Erythroblast (primary cell): ENCODE measurements at places on chromosomes 12 and 14.

DNA sequence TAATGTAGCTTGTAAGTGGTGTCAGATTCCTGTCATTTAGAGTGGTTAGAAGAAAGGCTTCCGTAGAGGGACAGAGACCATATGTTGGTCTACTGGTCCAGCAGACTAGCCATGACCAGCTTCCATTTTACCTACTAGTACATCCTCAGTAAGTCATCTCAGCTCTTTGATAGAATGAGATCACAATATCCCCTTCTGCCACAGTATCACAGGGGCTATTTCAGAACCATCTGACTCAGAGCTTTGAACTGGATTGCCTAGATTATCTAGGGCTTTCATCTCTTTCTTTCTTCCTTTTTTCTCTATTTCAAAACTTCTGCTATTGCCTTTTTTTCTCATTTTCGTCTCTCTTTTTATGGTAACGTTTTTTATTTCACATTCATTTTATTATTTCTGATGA lies 4.7 kb downstream of the ZDHHC17 start:
- no peak for DNase-seq

GRCh38 chr12:12724421-12725085 lies 7.4 kb downstream of the CDKN1B start:
- DNase-seq: peak; percentile 47

- DNase-seq: no peak
These were observed 23.0 kb downstream of the STX2 start for GRCh38 chr12:130816097-130816496.

DNA sequence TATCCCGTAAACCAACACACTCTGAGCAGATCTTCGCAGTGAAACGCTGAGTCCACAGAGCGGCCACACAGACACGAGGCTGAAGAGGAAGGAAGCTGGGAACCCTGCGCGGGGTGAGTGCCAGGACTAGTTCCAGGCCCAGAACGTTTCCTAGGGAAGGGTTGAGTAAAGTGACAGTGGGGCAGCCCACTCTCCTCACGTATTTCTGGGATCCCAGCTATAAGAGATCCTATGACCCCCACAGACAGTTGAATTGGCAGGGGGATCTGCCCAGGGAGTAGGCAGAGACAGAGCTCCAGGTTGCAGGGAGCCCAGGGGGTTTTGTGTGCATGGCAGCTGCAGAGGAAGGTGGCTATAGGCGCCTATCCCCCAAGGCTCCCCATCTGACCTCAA lies 51.1 kb downstream of the GTF2A1 start:
- peak; percentile 65 for DNase-seq

- no peak for DNase-seq
These were observed 148.2 kb downstream of the KIF21A start for GRCh38 chr12:39294715-39295114.

- peak; percentile 77 for DNase-seq
These were observed 1.0 kb upstream of the PTMS start for GRCh38 chr12:6765048-6765633.

DNA sequence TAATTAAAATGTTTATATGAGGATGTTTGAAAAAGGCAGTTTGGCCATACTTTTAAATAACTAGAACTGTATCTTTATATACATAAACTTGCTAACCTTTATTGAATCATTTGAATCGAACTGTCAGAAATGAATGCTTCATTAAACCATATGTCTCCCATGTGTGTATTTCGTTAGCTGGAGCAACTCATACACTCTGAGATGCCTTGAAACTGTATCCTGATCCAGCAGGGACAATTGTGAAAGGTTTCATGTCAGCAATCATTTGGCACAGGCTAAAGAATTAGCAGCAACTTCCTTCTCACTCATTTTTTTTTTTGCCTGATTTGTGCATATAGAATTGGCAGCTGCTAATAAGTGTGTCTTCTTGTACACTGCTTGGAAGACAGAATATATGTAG lies 109.9 kb downstream of the NAV3 start:
- no peak for DNase-seq

- DNase-seq: peak; percentile 21
These were observed 15.6 kb downstream of the APPL2 start for GRCh38 chr12:105220150-105220928.

GRCh38 chr14:20682127-20682434 lies 2.3 kb upstream of the RNASE4 start:
- no peak for DNase-seq

DNA sequence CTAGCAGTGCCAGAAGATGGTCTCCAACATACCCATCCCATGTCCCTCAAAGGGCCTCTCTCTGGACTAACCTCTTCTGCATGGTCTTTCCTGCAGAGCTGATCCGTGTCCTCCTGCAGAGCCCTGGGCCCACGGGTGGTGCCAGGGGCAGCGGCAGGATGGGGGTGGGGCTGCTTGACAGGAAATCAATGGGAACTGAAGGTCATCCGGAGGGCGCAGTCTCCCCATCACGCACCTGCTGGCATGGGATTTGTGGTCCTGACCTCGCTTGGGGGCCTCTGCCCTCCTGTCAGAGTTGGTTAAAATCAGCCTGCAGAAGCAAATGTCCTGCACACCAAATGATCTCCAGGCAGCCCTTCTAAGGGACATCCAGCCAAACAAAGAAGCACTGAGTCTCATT lies 110.2 kb downstream of the DPF3 start:
- DNase-seq: no peak

- DNase-seq: no peak
These were observed 25.7 kb downstream of the TRAF3 start for GRCh38 chr14:102802834-102803523.

GRCh38 chr14:63713764-63714163 lies 14.1 kb downstream of the SGPP1 start:
- peak; percentile 85 for DNase-seq

DNA sequence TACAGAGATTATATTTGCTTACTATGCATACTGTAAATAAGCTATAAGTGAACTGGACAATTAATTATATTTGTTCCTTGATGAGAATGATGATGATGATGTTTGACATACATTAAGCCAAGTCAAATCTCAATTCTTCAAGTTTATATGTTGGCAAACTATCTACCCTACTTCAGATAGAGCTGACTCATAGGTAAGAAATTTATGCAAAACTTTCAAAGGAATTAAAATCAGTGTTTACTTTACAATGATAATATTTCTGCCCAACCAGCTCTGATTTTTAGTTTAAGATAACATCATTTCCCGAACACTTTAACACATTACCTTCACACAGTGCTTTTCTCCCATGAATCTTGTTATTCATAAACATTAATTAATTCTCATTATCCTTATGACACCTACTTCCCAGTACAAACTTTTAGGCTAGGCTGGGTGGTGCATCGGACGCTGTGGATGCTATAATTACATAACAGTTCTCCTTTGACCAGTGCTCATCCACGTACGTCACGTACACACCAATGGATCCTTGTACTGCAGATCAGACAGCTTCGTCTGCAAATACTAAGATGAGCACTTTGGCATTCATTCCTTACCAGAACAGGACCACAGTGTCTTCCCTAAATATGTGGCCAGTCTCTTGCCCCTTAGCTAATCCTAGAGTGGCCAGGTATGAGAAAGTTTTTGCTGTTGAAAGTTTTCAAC lies 18.3 kb downstream of the BMP4 start:
- DNase-seq: no peak
